NCI-H1092 treated with DMSO at 0.1 percent for 48 hours (cell line): ENCODE measurements at places on chromosomes 1 and 21.

- peak; percentile 21 for DNase-seq
Observed at GRCh38 chr1:54052431-54052933, 522 bp downstream of the TMEM59 start.

DNA sequence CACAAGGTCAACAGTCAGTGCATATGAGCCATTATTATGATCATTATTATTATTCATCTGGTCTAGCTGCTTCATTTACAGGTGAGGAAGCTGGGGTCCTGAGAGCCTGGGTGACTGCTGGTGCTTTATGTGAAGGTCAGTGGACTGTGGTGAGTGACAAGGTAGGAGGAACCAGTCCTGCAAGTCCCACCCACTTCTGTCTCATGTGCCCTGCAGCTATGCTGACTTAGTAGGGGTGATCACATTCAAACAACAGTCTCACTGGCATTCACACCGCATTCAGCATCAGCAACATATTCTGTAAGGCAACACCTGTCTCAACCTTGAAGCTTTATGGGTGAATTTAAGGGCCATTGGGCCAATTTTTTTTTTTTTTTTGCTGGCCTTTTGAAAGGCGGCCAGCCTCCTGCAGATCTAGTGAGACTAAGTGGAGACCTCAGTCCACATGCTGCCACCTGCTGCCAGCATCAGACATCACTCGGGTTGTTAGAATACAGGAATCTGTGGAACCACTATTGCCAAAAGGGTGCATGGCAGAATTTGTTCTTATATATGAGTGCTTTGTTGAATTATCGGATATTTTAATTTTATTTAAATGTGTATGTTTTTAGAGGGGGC lies 59.9 kb upstream of the CACNA1E start:
- DNase-seq = peak; percentile 85

DNA sequence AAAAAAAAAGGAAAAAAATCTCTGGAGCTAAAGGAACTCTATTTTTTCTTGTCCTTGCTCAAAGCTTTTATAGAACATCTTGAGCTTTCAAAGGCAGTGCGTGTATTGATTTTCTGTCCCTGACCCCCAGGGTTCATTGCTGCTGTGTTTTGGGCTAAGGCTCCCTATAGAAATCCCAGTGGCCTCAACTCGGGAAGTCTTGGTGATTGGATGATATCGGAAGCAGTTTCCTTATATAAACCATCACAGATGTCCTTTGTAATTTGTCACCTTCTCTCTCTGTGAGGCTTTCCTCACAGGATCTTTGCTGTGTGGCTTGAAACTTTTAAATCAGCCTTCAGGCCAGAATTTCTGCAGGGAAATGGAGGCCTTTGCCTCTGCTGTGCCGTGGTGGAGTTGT lies 397.7 kb downstream of the RPS6KC1 start:
- no peak for DNase-seq

DNA sequence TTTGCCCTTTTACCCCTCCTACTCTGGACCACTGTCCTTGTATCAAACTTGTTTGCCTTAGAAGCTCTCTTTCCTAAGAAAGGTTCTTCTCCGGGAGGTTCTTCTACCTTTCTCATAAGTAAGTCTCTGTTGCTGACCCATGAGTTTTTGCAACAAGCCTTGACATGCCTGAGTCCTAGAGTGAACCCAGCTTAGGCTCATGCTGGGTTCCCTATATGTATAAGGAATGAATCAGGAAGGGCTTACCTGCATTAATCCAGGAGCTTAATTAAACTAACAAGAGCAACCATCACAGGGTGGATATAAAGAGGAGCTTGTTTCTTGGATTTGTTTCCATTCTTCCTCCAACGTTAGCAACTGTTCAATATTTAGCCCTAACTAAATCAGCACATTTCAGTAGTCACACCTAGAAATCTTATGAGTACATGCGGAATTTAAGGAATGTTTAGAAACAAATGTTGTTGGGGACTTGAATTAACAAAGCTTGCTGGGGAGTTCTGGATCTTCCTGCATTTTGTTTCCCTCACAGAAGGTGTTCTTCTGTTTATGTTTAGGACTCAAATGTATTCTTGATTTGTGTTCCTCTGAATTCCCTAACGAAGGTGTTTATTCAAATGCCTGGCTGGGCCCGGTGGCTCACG lies 64.3 kb upstream of the RAB3GAP2 start:
- no peak for DNase-seq

GRCh38 chr1:24417681-24418080 lies 2.1 kb downstream of the NIPAL3 start:
- no peak for DNase-seq

GRCh38 chr1:234435620-234436019 lies 43.4 kb downstream of the TARBP1 start:
- DNase-seq = no peak

GRCh38 chr21:43864962-43865539 lies at the start of gene AGPAT3:
TSS of gene AGPAT3 (plus strand) at chr21:43865223. CDS start at chr21:43959682, 94,459 bp downstream.
- DNase-seq = no peak

DNA sequence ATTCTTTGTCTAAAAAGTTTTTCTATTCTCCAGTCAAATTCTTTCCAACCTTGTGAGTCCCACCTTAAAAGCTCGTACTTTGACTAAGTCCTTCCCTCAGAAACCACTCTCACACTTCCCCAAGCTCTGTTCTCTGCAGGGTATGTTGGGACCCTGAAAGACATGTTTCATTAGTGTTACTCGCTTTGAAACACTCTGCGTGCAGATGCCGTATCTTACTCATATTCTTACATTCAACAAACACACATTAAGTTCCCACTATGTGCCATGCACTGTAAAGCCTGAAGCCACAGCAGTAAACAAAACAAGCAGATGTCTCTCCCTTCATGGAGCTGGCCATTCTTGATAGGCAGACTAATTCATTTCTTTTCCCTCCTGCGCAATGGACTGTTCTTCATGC lies 229.7 kb downstream of the RERE start:
- no peak for DNase-seq
